Activated effector memory CD4-positive, alpha-beta T cell treated with Interleukin-2 at 50 U/mL for 16 hours (primary cell): ENCODE measurements at places on chromosomes 1 and 21.

DNA sequence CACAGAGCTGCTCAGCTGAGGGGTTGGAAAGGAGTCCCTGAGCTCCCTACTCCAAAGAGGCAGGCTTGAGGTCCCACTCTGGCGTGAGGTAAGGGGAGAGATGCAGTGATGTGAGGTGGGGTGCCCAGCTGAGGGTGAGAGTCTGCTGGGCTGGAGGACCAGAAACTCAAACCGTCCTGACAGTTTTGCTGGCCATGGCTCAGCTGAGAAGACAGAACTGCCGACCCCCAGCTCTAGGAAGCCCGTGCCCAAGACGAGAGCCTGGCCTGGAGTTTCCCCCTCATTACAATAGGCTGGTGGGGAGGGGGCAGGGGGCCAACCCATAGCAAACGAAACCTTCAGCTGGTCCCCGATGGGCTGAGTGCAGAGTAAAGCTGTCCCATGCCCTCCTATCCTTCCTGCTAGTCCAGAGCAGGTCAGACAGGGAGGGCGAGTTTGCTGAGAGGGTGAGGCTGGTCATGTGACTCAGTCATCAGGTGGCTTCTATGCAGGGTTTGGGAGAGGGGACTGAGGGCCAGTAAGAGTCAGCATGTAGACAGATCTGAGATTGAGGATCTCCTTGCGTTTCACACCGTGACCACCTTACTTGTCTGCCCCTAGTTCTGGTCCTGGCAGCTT lies 129.3 kb downstream of the PRDM2 start:
- no peak for DNase-seq

- DNase-seq: no peak
Observed at GRCh38 chr1:205109711-205110110, 12.1 kb downstream of the RBBP5 start.

DNA sequence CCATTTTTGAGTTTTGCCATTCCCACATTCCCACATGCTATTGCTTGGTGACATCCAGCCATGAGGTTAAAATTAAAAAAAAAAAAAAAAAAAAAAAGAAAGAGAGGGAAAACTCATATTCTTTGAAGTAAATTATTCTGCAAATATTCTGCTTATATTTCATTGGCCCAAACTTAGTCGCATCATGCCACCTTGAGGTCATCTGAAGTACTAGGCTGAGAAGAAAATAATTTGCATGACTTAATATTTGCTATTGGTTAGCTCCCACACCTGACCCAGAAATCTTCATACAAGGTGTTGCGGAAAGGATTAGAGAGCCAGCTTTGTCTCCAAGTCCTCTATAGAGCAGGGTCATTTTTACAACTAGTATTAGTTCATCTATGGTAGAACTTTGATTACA lies 2206.0 kb downstream of the MRPL39 start:
- DNase-seq: no peak

GRCh38 chr1:11940260-11940921 lies 5.9 kb downstream of the PLOD1 start:
- DNase-seq: no peak

DNA sequence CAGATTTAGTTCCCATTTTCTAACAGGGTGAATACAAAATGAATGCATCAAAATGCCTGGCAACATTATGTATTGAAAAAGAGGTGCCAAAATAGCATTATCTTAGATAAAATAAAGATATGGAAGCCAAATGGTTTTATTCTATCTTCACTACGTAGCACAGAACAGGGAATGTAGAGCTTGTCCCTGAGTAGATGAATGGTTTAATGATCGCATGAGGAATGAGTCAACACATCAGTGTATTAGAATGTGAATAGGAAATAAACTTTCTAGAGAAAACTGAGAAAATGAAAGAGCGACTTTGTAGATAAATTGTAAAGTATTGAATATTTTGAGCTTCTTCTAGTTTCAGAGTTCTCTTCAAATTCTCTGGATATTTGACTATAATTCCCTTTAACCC lies 74.3 kb downstream of the BRINP3 start:
- no peak for DNase-seq

- no peak for DNase-seq
Observed at GRCh38 chr1:157773493-157774350, 3.2 kb downstream of the FCRL2 start.

DNA sequence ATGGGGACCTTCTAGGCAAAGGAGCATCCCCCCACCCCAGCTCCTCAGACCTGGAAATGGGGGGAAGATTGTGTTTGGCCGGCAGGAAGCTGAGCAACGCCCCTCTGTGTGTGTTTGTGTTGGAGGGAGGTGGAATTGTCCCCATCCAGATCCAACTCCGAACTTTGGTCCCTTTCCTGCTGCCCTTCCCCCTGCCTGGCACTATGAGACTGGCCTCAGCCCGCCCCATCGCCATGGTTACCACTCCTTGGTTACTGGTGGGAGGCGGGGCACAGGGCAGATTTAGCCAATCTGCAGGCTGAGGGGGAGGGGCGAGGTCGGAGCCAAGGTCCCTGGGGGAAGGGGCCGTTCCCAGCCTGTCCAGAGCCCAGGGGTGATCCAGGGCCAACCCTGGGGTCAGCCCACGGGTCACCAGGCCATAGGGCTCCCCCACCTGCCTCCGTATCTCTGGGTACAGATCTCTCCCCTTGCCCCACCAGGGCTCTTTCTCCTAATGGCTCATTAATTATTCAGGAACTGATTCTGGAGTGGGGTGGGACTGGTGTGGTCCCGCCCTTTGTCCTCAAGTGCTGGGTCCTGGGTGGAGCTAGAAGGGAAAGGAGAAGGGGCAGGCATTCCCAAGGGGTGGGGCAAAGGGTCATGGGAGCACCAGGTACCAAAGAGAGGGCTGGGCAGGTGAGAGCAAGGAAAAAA lies 15.2 kb downstream of the PTPRF start:
- no peak for DNase-seq

- no peak for DNase-seq
Observed at GRCh38 chr1:113074237-113074636, 1.2 kb downstream of the LRIG2 start.

- DNase-seq: no peak
Observed at GRCh38 chr1:248849152-248849551, 9.7 kb downstream of the ZNF692 start.

DNA sequence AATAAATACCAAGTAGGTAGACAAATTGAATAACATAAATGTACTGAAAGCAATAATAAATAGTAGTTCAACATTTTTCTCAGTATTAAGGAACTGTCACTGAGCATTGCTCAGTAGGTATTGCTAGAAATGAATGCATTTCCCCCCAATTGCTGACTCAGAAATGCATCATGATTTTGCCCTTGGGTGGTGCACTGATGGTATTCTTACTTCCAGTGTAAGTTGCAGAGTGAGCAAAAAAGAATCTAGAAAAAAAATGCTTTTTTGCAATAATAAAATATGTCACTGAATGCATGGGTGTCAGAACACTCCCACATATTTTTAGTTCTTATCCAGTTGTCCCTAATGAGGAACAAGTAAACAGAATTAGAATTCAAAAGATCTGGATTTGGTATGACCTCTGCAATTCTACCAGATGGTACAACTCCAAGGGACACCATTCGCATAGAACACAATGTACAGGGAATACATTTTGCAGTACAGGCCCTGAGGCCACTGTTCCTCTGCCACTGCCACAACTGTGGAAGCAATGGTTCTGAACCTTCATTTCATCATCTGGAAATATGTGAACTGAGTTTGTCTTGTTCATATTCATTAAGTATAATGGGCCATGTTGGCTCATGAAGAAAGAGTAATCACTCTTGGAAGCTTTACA lies 78.0 kb downstream of the ATP6V1G3 start:
- no peak for DNase-seq

DNA sequence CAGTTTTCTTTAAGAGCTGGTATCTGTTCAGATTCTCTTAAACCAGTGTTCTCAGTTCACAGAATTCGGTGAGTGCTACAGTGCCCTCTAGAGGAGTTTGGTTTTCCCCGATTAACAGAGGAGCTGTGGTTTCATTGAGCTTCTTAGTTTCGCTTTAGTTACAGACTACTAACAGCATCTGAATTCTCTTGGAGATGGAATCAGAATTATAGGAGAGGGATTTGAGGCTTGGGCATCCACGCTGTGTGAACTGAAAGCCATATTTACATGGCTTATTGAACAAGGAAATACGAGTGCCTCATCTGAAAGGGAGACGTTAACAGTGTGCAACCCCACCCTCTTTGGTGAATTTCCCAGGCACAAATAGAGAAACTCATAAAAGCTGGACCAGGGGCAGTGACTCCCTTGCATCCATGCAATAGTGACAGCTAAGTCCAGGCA lies 202.0 kb downstream of the USH2A start:
- no peak for DNase-seq

GRCh38 chr1:18148461-18148860 lies 40.9 kb downstream of the IGSF21 start:
- DNase-seq: no peak

DNA sequence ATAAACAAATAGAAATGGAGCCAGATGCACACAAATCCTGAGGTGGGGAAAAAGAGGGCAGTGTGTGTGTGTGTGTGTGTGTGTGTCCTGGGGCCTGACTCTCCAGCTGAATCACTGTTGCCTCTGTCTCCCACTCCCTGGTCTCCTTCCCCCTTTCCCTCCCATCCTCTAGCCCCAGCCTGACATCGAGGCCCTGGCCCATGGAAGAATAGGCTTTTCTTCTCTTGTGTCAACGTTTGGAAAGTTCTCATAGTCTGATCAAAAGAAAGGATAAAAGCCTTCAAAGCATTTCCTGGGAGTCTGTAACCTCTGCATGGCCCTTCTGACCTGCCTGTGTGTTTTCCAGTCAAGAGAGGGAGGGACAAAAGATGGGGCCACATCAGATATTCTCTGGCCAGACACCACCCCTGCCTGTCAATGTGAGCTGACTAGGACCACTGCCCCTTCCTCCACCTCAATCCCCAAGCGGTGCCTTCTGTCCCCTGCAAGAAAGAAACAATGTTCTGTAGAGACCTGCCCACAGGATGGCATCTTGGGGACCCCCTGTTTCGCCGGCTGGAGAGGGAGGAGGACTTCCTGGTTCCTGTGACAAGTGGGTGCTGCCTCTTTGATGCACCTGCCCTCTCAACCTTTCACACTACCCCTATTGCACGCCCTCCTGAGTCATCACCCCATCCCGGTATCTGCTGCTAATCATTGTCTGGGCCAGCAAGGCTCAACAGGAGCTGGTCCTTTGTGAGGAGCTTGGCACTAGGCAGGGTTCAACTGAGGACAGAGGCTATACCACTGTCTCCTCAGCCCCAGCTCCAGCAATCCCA lies 16.2 kb downstream of the KCNJ10 start:
- no peak for DNase-seq

DNA sequence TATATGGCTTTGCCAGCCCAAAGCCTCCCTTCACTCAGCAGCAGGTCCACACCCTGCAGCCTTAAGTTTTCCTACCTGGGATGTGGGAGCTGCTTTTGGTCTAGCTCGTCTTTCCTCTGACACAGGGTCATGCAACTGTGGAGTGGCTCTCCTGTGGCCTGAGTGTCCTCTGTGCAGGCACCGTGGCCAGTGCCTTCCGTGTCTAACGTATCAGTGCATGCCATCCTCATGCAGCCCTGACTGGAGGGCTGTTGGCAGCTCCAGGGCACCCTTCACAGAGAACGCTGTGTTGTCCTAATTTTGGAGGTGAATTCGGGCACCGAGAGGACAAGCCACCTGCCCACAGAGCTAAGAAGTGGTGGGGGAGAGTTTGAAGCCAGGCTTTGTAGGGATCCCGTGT lies 25.7 kb upstream of the C1orf174 start:
- DNase-seq: no peak

- no peak for DNase-seq
Observed at GRCh38 chr1:205665201-205666045, 14.9 kb downstream of the SLC45A3 start.

DNA sequence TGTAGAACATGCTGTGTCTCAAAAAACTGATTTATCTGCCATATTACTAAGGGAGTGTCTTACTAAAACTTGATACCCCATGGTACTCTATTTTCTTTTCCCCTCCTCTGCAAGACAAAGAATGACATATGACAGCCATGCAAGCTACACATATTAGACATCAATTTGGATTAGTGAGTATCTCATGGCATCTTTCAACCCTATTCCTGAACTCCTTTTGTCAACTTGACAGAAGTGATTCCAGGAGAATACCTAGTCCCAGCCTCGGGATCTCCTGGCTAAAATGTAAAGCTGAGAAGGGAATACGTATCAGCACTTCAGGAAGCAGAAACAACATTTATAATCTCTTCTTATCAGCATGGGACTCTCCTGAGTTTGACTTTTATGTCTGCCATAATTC lies 43.7 kb downstream of the ADGRL2 start:
- no peak for DNase-seq

DNA sequence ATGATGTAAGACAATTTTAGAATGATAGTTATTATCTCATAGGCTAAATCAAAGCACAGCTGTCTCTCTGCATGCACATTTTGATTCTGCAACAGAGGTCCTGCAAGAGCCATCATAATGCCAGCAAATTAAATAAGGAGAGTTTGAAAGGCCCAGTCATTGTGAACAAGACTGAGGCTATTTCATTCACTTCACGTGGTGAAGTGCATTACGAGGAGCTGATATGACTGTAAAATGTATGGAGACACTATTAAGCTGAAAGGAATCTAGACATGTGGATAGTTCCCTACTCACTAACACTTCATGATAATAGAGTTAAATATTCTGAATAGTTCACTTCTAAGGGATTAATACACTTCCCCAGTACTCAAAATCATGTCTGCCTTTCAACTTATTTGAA lies 299.0 kb downstream of the SMYD3 start:
- no peak for DNase-seq

GRCh38 chr1:2561898-2562895 lies 6.0 kb downstream of the TNFRSF14 start:
- DNase-seq: no peak

GRCh38 chr1:157624471-157624870 lies 26.6 kb upstream of the FCRL4 start:
- DNase-seq: no peak

DNA sequence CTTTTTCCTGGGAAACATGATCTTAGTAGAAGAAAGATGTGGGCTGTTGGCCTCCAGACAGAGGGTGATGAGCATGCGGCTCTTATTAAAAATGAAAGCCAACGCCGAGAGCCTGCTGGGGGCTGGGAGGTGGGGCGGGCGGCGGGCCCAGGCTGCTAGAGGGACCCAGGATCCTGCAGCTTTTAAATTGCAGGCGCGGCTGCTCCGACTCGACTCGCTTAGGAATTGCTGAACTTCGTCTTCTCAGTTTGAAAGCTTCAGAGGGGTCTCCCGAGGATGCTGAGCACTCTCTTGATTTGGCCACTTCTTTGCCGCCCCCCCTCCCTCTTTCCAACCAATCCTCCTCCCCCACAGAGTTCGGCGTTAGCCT lies 1.2 kb downstream of the AGPAT3 start:
- DNase-seq: peak; percentile 31

GRCh38 chr1:236010443-236010842 lies 54.4 kb downstream of the NID1 start:
- no peak for DNase-seq

- DNase-seq: no peak
Observed at GRCh38 chr1:174659823-174660222, 212.1 kb downstream of the GPR52 start.

DNA sequence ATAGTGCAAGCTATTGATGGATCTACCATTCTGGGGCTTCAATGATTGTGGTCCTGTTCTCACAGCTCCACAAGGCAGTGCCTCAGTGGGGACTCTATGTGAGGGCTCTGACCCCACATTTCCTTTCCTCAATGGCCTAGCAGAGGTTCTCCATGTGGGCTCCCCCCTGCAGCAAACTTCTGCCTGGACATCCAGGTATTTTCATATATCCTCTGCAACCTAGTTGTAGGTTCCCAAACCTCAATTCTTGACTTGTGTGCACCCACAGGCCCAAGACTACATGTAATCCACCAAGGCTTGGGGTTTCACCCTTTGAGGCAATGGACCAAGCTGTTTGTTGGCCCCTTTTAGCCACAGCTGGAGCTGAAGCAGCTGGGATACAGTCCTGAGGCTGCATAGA lies 35.9 kb upstream of the CFHR3 start:
- no peak for DNase-seq
